ENCODE measurements at places on chromosomes 12 and 14. TPM values are rescaled to one million over a fixed set of nuclear protein-coding genes. Genes with fewer than 3 reads are reported as not detected.

PTPRB gene
- total RNA-seq: 98.7 TPM

- no peak for DNase-seq
Measured at GRCh38 chr14:78566859-78567172, 396.6 kb downstream of the NRXN3 start.

- no peak for DNase-seq
Measured at GRCh38 chr12:39301422-39301821, 141.5 kb downstream of the KIF21A start.

IL22 gene
- not detected for total RNA-seq

DNA sequence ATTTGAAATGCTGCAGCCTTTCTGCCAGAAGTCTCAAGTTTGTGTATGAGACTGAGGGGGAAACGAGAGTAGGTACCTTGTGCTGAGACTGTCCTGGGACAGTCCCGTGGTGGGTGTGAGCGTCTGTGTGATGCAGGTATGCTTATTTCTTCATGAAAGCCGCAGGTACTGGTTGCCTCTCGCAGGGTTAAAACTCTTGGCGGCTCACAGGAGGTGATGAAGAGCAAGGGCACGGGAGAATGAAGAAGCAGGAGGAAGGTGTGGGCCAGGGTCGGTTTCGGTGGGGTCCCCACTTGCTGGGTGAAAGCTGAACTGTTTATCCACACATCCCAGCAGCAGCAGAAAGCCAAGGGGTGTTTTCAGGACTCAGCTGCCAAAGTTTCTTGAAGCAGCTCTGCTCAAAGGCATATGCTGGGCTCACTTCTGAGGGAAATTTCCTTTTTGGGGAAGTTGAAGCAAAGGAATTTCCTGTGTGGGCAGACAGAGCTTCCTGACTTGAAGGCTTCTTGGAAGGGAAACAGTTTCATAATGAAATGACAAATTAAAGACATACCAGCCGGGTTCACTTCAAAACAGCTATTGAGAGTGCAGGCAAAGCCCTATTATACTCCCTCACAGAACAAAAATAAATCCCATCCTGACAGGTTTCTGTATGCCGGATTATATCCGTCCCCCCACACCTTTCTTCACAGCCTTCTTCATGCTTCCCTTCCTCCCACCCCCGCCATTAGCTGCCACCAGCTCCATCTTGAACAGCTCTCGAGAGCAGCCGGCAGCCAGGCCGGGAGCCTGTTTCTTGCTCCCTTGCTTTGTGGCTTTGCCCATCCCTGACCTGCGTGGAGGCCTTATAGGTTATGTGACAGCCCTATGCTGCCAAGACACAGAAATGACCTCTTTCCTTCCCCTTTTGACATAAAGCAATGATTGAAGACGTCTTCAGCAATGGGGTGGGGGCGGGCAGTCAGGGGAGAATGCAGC, 116.6 kb downstream of the ETV6 start:
- peak; percentile 64 for DNase-seq

DNA sequence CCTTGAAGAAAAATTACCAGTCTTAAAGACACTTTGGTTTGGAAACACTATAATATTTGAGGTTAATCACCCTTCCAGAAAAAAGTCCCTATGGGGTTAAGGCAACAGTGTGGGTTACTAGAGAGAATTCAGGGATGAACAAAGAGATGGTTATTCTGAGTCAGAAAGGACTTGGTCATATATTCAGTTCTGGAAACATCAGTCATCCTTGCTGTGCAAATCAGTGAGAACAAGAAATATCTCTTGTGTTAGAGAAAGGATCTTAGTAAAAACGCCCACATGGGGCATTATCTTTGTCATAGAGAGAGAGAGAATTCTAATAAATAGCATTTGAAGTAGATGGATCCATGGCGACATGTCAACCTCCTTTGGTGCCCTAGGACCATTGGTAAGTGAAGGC, 59.4 kb upstream of the E2F7 start:
- no peak for DNase-seq
